ENCODE measurements at places on chromosomes 1 and 21.

DNA sequence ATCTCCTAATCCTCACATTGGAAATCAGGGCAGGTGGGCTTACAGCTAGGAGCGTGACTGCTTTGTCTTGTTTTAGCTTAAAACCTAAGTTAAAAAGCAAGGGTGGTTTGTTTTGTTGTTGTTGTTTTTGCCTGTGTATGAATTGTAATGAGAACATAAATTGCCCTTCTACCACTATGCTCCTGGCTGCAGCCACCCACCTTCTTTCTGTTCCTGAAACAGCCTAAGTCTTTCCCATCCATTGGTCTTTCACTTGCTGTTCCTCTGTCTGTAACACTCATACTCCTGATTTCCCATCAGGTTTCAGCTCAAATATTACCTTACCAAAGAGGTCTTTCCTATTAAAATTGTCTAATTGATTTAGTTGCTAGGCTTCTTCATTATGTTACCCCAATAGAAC, 604 bp upstream of the TMEM79 start:
- no peak for DNase-seq

GRCh38 chr21:36706482-36706852, 7.6 kb downstream of the SIM2 start:
- DNase-seq: no peak

- no peak for DNase-seq
Measured at GRCh38 chr1:191151321-191151807, 673.7 kb upstream of the BRINP3 start.

- no peak for DNase-seq
Measured at GRCh38 chr21:37536616-37537278, 170.2 kb downstream of the DYRK1A start.
